ENCODE measurements at places on chromosomes 4 and X. TPM values are rescaled to one million over a fixed set of nuclear protein-coding genes. Genes with fewer than 3 reads are reported as not detected.
A peak's percentile ranks its signal among the peaks of the same experiment; 100 is the strongest.

DNA sequence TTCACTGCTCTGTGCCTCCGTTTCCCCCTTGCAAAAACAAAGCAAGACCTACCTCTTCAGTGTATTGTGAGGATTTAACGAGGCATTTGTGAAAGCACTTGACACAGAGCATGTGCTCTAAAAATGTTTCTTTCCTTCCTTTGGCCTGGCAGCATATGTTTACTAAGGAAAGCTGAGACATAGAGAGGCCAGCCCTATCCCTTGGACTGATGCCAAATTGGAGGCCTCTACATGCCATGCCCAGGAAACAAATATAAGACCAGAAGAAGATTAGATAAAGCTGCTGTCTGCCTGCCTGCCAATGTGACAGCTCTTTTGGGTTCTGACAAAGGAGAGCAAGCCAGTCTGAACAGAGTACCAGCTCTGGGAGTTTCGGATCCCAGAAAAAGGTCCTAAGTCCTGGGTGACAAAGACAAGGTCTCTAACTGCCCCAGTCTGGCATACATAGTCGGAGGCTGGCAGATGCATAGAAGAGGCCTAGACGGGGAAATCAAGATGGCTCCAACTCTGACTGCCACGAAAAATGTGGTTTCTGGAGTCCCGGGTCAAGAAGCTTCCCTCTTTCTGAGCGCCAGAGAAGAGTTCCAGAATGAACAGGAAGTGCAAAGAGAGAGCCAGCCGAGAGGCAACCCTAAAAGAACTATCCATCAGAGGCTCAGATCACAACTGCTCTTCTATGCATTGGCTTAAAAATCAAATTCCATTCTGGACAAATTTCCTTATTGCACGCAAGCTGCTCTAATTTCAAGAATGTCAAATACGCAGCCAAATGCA lies 25.8 kb downstream of the OTUD6A start:
- H3K4me3 ChIP-seq = no peak overlapping the region
- no peaks in the 10 kb centered on the region for H3K4me1 ChIP-seq
- H3K27me3 ChIP-seq = no peaks in the 10 kb centered on the region
- H3K27ac ChIP-seq = no peak overlapping the region
- H3K36me3 ChIP-seq = no peaks in the 10 kb centered on the region

DNA sequence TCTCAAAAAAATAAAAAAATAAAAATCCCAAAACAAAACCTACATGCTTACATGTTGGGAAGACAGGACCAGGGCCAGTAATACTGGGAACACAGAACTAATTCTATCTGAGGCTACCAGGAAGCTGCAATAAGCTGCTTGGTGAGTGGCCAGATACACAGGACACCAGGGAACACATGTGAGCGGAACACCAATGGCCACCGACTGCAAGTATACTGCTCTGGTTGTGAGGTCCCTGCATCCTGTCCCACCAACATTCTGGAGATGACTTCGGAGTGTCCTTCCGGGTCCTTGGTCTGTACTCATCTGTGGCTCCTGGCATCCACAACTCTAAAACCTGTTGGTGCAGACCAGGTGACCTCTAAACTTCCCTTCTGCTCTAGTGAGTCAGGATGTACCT lies 2.7 kb downstream of the TNIP2 start:
- no peak for DNase-seq
- H3K4me1 ChIP-seq = peaks cover 43% of the 10 kb centered on the region
- no peaks in the 10 kb centered on the region for H3K27me3 ChIP-seq
- H3K27ac ChIP-seq = no peak overlapping the region
- peaks cover 30% of the 10 kb centered on the region for H3K36me3 ChIP-seq

- no peaks in the 10 kb centered on the region for H3K4me1 ChIP-seq
- H3K4me3 ChIP-seq = no peak overlapping the region
- no peak for DNase-seq
- H3K36me3 ChIP-seq = peaks cover 4% of the 10 kb centered on the region
Measured at GRCh38 chrX:331151-331824, 12.7 kb upstream of the GTPBP6 start.

- no peaks in the 10 kb centered on the region for H3K4me1 ChIP-seq
- no peak for DNase-seq
- no peak overlapping the region for H3K27ac ChIP-seq
- H3K4me3 ChIP-seq = no peak overlapping the region
Measured at GRCh38 chr4:41410049-41410448, 127.9 kb upstream of the LIMCH1 start.

GRCh38 chrX:16386126-16386525 lies 218.8 kb downstream of the MAGEB17 start:
- H3K27ac ChIP-seq = no peak overlapping the region
- DNase-seq = no peak
- H3K4me1 ChIP-seq = no peaks in the 10 kb centered on the region
- no peaks in the 10 kb centered on the region for H3K36me3 ChIP-seq
- H3K27me3 ChIP-seq = peaks cover 2% of the 10 kb centered on the region
- no peak overlapping the region for H3K4me3 ChIP-seq

DNA sequence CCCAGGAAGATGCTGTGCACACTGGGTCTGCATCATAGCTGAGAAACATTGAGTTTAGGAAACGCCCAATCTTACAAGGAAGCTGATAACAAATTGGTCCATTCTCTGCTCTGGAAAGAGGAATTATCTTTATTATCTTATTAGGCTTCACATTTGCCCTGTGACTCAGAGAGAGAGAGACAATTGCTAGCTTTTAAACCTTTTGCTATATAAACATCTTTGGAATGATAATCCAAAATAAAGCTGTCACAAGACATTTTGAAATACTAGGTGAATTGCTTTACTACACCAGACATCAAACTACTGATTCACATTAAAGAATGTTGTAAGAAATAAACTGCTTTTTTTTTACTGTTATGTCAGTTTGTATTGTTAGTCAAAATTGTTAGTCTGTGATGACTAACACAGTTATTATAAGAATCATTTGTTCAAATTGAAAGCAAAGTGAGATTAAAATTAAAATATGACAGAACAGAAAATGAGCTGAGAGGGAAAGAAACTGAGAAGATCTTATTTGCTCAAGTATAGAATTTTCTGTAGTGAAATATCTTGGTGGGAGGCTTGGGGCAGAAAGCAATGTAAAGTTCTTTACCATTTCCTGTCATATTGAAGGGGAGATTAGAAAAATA lies 765.4 kb upstream of the PCDH10 start:
- no peak overlapping the region for H3K4me3 ChIP-seq
- no peaks in the 10 kb centered on the region for H3K4me1 ChIP-seq
- no peaks in the 10 kb centered on the region for H3K27me3 ChIP-seq
- H3K27ac ChIP-seq = no peak overlapping the region

GRCh38 chr4:147236806-147237205 lies 244.1 kb upstream of the EDNRA start:
- no peaks in the 10 kb centered on the region for H3K36me3 ChIP-seq
- H3K4me3 ChIP-seq = no peak overlapping the region
- H3K27ac ChIP-seq = no peak overlapping the region
- H3K4me1 ChIP-seq = no peaks in the 10 kb centered on the region
- DNase-seq = no peak

GRCh38 chr4:115233600-115233999 lies 120.2 kb upstream of the NDST4 start:
- H3K27me3 ChIP-seq = no peaks in the 10 kb centered on the region
- H3K36me3 ChIP-seq = no peaks in the 10 kb centered on the region
- no peak overlapping the region for H3K27ac ChIP-seq

DNA sequence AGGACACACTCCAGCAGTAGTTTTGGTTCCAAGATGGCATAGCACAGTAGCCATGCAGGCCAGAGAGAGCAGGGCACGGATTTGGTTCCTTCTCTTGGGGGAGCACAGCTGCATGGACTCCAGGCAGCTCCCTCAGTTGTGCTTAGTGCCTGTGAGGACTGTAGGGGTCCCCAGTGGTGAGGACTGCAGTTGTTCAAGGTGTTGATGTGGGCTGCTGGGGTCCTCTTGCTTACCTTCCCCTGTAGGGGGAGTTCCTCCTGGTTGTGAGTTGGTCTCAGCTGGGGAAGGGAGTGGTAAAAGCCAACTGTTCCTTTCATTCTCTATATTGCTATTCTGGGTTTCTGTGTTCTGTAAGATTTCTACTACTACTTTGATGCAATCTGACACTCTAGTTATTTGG lies 606.5 kb downstream of the MAGEB5 start:
- H3K4me3 ChIP-seq = no peak overlapping the region
- H3K36me3 ChIP-seq = no peaks in the 10 kb centered on the region
- no peak for DNase-seq
- H3K4me1 ChIP-seq = no peaks in the 10 kb centered on the region
- H3K27me3 ChIP-seq = no peaks in the 10 kb centered on the region

- H3K27me3 ChIP-seq = peaks cover 28% of the 10 kb centered on the region
- no peak overlapping the region for H3K4me3 ChIP-seq
- DNase-seq = no peak
- H3K4me1 ChIP-seq = peaks cover 10% of the 10 kb centered on the region
- H3K27ac ChIP-seq = no peak overlapping the region
Measured at GRCh38 chrX:153297376-153297775, 24.2 kb downstream of the PNMA6F start.

DMP1 gene
- not detected for total RNA-seq

- H3K36me3 ChIP-seq = peaks cover 9% of the 10 kb centered on the region
- DNase-seq = peak; percentile 77
- H3K27ac ChIP-seq = peak overlapping the region; percentile 85
- H3K4me1 ChIP-seq = peaks cover 46% of the 10 kb centered on the region
- H3K27me3 ChIP-seq = no peaks in the 10 kb centered on the region
- peak overlapping the region; percentile 80 for H3K4me3 ChIP-seq
Measured at GRCh38 chr4:98639523-98639922, 18.9 kb downstream of the TSPAN5 start.

GRCh38 chr4:179268791-179269190 lies 1826.6 kb upstream of the AGA start:
- DNase-seq = no peak
- H3K36me3 ChIP-seq = no peaks in the 10 kb centered on the region
- H3K4me1 ChIP-seq = no peaks in the 10 kb centered on the region
- H3K4me3 ChIP-seq = no peak overlapping the region
- H3K27ac ChIP-seq = no peak overlapping the region
- no peaks in the 10 kb centered on the region for H3K27me3 ChIP-seq

DNA sequence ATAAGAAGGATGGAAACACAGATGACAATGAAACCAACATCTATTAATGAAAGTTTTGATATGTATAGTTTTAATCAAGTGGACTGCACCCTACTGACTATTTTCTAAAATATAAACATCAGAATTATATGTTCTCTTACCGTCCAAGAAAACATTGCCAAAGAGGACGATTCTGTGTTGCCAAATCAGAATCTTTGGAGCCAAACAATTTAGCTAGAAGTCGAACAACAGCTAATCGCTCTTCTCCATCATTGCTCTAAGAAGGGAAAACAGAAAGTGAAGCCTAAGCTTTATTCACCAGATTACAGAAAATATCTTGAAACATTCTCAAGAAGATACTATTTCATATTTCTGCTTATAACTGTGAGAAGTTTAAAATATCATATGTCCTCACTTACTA lies 64.2 kb downstream of the PDS5A start:
- H3K36me3 ChIP-seq = peaks cover 32% of the 10 kb centered on the region
- H3K4me3 ChIP-seq = no peak overlapping the region
- H3K27me3 ChIP-seq = no peaks in the 10 kb centered on the region
- H3K4me1 ChIP-seq = no peaks in the 10 kb centered on the region
- no peak overlapping the region for H3K27ac ChIP-seq

DNA sequence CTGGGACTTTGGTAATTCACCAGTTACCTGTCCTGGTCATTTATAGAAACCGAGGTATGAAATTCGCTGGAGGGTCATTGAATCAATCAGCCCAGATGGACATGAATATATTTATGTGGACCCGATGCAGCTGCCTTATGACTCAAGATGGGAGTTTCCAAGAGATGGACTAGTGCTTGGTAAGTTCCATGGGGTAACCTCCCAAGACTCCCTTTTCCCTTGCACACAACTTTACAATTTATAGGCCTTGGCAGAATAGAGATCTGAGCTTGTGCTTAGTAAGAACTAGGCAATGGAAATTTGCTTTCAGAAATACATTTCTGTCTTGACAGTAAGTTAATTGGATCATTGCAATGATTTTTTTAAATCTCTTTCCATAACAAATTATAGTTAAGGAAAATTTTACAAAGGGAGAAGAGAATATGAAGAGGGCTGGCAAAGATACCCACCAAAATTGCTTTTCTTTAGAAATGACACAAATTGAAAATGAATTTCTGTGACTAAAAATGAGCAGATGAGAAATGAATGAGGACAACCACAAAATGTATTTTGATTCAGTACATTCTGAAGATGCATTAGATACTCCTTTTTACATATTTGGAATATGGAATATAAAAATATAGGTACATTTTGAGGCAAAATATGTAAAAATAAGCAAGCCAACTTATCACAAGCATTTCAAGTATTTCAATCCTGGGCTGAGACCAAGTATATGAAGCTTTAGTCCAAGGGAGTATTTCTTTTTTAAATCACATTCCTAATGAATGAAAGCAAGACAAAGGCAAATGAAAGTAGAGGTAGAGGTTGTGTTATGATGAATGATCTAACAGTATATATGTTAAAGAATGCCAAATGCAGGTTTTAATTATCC lies 45.9 kb downstream of the PDGFRA start:
- peak overlapping the region; percentile 39 for H3K27ac ChIP-seq
- no peaks in the 10 kb centered on the region for H3K36me3 ChIP-seq
- DNase-seq = no peak
- no peaks in the 10 kb centered on the region for H3K27me3 ChIP-seq
- peaks cover 16% of the 10 kb centered on the region for H3K4me1 ChIP-seq
- no peak overlapping the region for H3K4me3 ChIP-seq

CFI gene
- total RNA-seq = not detected

- DNase-seq = peak; percentile 62
- H3K27ac ChIP-seq = no peak overlapping the region
- peaks cover 2% of the 10 kb centered on the region for H3K27me3 ChIP-seq
- H3K4me3 ChIP-seq = no peak overlapping the region
- no peaks in the 10 kb centered on the region for H3K36me3 ChIP-seq
Measured at GRCh38 chrX:140712413-140713173, 3.0 kb downstream of the LINC00632 start.

DNA sequence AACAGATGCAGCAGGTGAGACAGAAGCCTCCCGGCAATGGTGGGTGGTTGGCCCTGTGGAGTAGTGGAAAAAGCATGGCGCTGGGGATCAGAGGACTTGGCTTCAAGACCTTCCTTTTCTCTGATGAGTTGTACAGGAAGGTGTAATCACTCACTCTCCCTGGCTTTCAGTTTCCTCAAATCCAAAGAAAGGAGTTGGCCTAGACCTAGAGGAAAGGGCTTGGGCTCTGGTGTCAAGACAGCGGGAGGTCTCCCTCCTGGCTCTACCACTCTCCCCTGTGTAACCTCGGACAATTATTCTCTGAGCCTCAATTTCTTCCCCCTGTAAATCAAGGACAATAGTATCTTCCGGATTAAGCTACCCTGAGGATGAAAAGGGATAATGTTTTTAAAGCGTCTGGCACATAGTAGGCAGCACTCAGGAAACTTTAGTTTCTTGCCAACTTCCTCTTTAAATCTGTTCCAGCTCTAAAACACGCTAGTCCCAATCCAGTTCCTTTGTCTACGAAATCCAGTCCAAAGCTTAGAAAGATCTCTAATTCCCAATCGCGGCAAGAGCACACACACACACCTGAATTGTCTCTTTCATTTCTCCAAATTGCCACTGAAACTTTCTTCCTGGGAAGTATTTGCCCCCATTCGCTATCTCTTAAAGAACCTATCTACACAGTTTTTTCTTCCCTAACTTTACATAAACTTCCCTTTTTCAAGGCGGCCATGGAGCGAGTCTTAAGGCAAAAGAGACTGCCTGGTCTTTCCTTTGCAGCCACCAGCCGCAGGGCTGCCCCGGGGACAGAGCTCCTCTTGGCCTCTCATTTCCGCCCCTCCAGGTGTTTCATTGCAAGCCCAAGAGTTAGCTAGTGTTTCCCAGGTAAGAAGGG lies 29.9 kb upstream of the GPC4 start:
- H3K27me3 ChIP-seq = peaks cover 6% of the 10 kb centered on the region
- H3K4me1 ChIP-seq = peaks cover 3% of the 10 kb centered on the region
- H3K27ac ChIP-seq = no peak overlapping the region
- no peak overlapping the region for H3K4me3 ChIP-seq

USP17L5 gene
- not detected for total RNA-seq

MXRA5 gene
- not detected for total RNA-seq

FAM149A gene
- total RNA-seq = 0.33 TPM
